ENCODE measurements at places on chromosomes 11 and 22. TPM values are rescaled to one million over a fixed set of nuclear protein-coding genes. Genes with fewer than 3 reads are reported as not detected.

DNA sequence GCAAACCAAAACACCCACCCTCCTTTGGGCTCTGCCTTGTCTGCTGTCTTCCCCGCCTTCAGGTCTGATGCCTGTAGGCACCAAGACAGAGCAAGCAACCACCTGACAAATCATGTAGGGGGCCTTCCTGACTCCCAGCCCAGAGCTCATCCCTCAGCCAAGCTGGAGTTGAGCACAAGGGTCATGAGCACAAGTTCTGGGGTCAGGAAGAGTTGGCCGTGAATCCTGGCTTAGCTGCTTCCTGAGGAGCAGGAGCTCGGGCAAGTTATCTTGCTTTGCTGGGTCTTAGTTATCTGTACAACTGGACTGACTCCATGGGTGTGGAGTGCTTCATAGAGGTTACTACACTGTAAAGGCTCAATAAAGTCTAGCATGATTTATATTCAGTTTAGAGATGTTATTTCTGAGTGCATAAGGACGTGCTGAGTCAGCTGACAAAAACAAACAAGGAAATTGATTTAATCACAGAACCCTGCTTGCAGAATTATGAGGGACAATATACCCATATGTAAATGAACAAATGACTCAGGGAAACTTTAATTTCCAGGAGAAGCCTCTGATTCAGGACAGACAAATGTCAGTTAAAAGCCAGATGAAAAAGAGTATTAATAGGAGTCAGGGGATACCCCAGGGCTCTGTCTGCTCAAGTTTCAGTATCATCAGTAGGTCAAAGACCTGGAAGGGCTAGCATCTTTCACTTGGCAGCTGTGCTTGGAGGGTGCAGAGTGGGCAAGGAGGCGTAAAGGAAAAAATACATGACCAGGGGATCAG, 15.0 kb upstream of the APOA1 start:
- no peak for DNase-seq

DNA sequence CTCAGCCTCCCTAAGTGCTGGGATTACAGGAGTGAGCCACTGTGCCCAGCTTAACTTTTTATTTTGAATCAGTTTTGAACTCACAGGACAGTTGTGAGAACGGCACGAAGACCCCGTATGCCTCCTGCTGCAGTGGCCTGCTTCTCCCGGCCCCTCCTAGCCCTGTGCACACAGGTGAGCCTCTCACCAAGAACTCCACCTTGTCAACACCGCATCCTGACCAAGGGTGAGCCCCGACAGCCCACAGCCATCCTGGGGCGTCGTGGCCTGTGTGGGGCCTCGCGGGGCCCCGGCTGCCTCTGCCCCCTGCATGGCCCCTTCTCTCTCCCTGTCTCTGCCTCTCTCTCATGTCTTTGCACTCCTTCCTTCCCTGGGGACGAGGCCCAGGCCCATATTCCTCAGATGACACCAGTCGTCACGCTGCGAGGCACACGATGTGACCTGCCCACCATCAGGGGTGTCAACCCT, 38.8 kb downstream of the GNB1L start:
- no peak for DNase-seq

HYLS1 gene
- total RNA-seq: 4.6 TPM

TPBGL gene
- 0.51 TPM for total RNA-seq

HIRA gene
- 19.3 TPM for total RNA-seq

Measured in tongue (tissue), 3 donors.